GM12865 (cell line): ENCODE measurements at places on chromosomes 3 and 15.

DNA sequence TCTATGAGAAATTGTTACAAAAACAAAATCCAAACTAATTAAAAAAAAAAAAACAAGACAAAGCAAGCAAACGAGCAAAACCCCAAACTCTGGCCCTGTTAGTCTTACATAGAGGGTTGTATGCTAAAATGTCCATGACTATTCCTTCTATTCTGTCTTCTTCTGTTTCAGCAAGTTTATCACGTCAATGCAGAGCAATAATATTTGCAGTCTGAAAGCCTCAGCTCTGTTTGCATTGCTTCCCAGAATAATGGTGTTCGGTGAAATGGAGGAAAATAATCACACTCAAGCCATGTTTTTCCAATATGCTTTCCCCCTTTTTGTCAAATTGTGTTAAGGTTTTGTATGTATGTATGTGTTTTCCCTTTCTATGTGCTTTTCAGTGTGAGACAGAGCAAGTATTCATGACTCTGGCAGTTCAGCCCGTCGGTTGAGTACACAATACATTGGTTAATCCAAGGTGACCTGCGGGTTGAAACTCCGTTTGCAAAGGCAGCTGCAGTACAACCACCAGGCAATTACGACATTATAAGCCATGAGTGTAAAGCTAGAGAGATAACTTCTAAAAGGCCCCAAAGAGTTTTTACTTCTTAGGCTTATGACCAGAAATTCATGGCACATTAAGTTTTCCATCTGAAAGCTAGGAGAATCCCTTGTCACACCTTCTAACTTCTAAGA lies 34.9 kb upstream of the MAGI1 start:
- DNase-seq, result no peak

GRCh38 chr3:134611516-134611915 lies 39.3 kb downstream of the KY start:
- DNase-seq, result no peak

DNA sequence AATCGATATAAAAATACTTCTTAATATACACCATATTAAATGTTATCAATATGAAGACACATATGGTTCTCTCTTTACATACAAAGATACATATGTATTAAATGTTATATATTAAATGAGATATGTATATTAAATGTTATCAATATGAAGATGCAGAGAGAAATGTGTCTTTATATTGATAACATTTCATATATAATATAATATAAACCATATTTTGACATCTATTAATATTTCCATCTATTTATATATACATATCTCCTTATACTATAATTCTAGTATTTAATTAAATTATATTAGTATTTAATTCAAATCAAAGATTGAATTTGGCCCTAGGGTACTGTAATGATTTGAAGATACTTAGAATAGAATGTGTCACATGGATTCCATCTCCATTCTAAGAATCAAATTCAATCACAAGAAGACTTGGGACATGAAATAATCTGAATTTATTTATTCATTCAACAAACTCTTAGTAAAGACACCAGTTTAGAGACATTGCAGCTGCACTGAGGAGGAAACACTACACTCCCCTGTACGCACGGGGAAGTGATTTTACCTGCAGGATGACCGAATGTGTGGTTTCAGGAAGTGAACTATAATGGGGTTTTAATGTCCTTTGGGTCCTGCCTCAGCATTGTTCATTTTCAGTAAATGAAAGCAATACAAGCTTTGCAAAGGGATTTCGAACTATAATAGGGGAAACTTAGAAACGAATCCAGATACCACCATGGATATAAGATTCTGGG lies 365.1 kb downstream of the MECOM start:
- DNase-seq, result no peak

DNA sequence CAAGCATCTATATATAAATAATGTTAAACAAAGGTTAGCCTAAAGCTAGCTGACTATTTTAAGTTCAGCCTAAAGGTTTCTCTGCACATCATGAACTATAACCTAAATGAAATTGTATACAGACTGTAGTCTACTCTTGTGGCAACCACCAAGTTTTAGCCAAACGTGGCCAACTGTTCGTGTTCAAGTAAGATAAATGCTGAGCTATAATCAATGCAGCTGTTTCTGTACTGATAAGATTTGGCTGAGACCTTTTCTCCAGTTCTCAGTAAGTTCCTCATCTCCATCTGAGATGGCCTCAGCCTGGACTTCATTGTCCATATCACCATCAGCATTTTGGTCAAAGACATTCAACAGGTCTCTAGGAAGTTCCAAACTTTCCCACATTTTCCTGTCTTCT lies 43.7 kb upstream of the IGSF10 start:
- no peak for DNase-seq

DNA sequence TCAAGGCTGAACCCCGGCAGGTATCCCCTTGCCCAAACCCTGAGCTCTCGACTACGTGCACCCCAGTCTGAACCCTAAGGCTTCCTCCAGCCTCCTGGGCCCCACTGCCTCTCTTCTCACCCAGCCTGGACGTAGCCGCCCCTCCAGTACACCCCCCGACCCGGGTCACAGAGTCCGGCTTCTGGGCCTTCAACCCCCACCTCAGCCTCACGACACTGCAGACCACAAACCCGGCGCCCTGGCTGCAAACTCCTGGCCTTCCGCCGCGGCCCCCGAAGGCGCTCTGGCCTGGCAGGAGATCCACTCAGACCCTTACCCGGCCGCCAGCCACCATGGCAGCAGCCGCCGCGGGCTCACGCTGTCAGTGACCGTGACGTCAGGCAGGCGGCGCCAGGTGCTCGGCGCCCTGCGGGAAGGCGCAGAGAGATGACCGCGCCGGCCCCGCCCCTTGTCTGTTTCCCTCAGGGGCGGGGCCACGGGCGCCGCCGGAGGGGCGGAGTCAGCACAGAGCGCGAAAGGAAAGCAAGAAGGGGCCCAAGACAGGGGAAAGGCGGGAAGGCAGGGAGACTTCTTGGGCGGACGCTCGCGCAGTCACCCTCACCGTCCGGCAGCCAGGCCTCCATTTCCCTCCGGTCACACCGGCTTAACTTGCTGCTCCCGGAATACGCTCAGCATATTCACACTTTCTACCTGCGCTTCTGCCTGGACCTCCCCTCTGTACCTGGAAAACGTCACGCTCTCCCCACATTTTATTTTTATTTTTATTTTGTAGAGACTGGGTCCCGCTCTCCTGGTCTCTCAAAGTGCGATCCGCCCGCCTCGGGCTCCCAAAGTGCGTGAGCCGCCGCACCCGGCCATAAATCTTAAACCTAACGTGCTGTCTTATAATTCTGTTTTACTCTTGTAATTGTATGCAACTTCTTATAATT lies at the start of gene RMDN3:
RMDN3 (minus strand) TSS at position 372 of the 929 bp plus-strand sequence. CDS start 471 bp downstream, outside the sequence.
- DNase-seq, result peak; percentile 96

GRCh38 chr3:172173316-172174254 lies 134.2 kb downstream of the FNDC3B start:
- peak; percentile 20 for DNase-seq

GRCh38 chr15:34853001-34853758 lies 57.8 kb upstream of the ACTC1 start:
- DNase-seq, result no peak

GRCh38 chr3:132555306-132556035 lies 41.6 kb upstream of the ACKR4 start:
- DNase-seq, result no peak

- DNase-seq, result no peak
Measured at GRCh38 chr3:135231737-135232136, 436.7 kb downstream of the EPHB1 start.

- DNase-seq, result no peak
Measured at GRCh38 chr15:25464784-25465183, 26.0 kb upstream of the UBE3A start.

DNA sequence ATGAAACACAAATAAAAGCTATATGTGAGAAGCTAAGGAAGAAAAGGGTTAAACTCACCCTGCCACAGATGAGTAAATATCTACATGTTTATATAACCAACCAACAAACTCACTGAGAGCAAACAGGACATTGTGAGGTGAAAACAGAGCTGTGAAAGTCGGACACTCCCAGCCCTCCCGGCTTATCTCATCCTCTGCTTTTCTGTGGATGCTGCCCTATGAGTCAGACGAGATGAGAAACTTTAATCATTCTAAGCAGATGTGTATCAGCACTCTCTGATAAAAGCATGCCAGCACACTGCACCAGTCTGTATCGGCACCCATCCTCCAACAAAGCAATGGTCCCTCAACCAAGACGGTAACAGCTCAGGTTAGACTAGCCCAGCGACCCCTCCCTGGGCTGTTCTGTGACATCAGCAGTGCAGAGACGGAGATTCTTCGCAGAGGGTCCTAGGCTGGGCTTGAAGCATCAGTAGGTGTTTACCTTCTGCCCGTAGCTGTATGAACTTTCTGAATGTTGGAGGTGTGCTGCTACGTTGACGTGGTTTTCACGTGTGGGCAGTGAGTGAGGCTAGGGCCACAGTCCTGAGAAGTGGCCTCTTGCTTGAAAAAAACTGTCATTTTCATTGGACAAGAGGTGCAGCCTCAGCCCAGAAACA lies 119.8 kb upstream of the ALDH1A3 start:
- DNase-seq, result no peak

- no peak for DNase-seq
Measured at GRCh38 chr3:170077361-170077760, 39.6 kb downstream of the GPR160 start.

DNA sequence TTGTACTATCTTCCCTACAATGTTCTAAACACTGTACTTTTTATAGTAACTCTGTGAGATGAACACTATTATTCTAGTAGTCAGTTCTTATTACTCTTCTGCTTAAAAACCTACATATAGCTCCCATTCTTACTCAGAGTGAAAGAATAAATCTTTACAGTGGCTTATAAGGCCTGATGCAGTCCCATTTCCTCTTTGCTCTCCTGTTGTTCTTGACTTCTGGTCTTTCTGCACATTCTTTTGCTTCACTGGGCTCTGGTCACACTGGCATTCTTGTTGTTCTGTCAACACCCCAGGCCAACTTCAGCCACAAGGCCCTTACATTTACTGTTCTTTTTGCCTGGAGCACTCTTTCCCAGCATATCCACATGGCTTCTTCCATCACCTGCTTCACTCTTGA lies 58.2 kb upstream of the TP63 start:
- peak; percentile 58 for DNase-seq

- no peak for DNase-seq
Measured at GRCh38 chr3:73622091-73622805, 2.5 kb downstream of the PDZRN3 start.

- DNase-seq, result no peak
Measured at GRCh38 chr3:175731543-175731942, 872.4 kb downstream of the NAALADL2 start.

GRCh38 chr15:43243020-43243645 lies 22.3 kb upstream of the EPB42 start:
- no peak for DNase-seq

DNA sequence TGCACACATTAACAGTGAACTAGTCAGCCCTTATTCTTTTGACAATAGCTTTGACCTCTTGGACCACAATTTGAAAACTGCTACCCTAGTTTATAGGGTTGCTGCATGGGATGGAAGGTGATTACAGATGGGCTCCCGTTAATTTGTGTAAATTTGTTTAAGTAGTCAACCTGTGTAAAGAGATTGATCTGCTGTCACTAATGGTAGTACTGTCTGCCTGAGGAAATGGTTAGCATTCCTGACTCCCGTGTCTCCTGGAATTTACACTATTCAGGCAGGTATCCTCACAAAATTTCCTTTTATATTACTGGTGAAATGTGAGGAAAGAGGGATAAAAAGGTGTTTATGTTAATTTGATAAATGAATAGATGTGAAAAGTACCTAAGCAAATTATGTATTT lies 15.3 kb upstream of the EBLN2 start:
- DNase-seq, result no peak

GRCh38 chr3:190883973-190884832 lies 21.7 kb upstream of the GMNC start:
- peak; percentile 58 for DNase-seq

GRCh38 chr3:146050691-146051090 lies 110.3 kb downstream of the PLOD2 start:
- DNase-seq, result no peak

- DNase-seq, result no peak
Measured at GRCh38 chr3:195774917-195775316, 36.8 kb downstream of the MUC4 start.

GRCh38 chr15:99390667-99391066 lies 139.4 kb downstream of the LRRC28 start:
- DNase-seq, result no peak

GRCh38 chr3:156135921-156136638 lies 15.7 kb downstream of the KCNAB1 start:
- DNase-seq, result peak; percentile 19

DNA sequence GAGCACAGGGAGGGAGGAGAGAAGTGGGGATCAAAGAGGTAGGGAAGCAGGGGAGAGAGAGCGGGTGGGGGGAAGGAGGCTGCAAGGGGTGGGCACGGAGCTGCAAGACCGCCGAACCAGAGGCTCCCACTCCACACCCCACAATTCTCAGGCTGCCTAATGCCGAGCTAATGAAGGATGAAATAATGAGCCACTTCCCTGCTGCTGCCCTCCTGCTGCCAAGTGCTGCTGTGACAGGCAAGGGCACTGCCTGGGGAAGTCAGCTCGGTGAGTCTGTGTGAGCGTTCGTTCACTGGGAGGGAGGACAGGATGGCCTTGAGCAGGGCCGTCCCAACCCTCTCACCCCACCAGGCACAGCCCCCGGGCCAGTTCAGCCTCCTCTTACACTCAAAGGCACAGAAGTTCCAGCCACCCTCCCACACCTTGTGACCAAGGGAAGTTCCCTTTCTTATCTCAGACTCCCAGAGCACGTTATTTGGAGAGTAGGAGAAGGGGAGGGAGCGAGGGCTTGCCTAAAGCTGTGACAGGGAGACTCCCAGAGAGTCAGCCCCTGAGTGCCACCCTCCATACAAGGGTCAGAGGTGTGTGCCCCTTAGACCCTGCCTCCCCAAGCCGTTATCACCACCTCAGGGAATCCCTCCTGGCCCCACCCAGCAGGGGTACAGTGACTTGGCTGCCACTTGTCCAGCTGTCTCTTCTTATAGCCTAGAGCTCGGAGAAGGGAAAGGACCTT lies 12.4 kb downstream of the GLYCTK start:
- no peak for DNase-seq

GRCh38 chr3:155859859-155860258 lies 5.6 kb upstream of the SLC33A1 start:
- peak; percentile 17 for DNase-seq

DNA sequence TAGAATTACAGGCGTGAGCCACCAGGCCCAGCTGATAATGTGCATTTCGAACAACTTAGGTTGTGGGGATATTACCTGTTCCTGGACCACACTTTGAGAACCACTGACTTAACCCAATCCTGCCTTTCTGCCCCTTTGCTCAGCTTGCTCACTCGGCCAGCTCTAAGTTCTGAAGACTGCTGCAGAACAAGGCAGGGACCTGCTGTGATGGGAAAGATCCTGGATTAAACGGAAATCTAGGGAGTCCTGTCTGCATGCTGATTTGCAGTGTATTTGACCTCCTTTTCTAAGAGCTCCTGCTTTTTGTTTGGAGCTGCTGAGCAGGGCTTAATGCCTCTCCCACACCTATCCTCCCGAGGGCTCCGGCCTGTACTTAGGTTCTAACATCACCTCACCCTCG lies 2.9 kb downstream of the LTK start:
- no peak for DNase-seq

DNA sequence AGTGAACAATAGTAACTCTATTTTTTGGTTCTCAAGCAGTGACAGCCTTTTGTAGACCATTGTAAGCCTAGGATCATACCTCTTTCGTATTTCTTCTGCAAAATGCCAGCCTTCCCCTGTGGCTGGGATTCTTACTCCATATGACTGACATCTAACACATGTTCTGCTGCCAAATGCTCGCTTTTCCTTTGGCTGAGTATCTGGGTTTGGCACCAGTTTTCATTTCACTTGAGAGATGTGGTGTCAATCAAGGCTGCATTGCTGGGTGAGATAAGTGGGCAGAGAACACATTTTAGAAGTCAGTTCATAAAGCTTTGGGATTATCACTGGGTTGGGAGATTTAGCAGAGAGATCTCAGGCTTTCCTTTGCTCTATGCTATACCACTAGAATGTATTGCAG lies 514.7 kb upstream of the SGO1 start:
- no peak for DNase-seq
